Suprapubic skin (tissue), 4 donors: ENCODE measurements at places on chromosomes 12 and 14.

GRCh38 chr14:103699901-103700752 is 15.1 kb downstream of the XRCC3 start:
- DNase-seq = no peak

- DNase-seq = no peak
Observed at GRCh38 chr12:22271023-22271422, 63.5 kb downstream of the ST8SIA1 start.

- no peak for DNase-seq
Observed at GRCh38 chr14:50666772-50667683, 1.1 kb downstream of the SAV1 start.

GRCh38 chr12:106033161-106033675 is 105.5 kb downstream of the NUAK1 start:
- no peak for DNase-seq

GRCh38 chr12:104490186-104490585 is 33.4 kb downstream of the CHST11 start:
- DNase-seq = no peak

- no peak for DNase-seq
Observed at GRCh38 chr12:22029991-22030390, 16.0 kb upstream of the CMAS start.

- no peak for DNase-seq
Observed at GRCh38 chr14:59292921-59293534, 104.6 kb downstream of the DAAM1 start.

DNA sequence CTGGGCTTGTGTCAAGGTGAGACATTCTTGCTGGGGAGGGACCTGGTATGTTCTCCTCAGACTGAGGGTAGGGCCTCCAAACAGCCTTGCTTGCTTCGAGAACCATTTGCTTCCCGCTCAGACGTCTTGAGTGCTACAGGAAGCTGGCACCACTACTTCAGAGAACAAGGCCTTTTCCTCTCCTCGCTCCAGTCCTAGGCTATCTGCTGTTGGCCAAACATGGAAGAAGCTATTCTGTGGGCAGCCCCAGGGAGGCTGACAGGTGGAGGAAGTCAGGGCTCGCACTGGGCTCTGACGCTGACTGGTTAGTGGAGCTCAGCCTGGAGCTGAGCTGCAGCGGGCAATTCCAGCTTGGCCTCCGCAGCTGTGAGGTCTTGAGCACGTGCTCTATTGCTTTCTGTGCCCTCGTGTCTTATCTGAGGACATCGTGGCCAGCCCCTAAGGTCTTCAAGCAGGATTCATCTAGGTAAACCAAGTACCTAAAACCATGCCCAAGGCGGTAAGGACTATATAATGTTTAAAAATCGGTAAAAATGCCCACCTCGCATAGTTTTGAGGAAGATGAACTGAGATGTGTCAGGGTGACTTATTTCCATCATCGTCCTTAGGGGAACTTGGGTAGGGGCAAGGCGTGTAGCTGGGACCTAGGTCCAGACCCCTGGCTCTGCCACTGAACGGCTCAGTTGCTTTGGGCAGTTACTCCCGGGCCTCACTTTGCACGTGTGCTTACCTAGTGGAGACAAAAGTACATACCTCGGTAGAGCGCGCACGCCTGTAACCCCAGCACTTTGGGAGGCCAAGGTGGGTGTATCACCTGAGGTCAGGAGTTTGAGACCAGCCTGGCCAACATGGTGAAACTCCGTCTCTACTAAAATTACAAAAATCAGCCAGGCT is 4.3 kb downstream of the GAPDH start:
- DNase-seq = no peak

GRCh38 chr14:68295316-68295816 is 475.8 kb downstream of the RAD51B start:
- no peak for DNase-seq

DNA sequence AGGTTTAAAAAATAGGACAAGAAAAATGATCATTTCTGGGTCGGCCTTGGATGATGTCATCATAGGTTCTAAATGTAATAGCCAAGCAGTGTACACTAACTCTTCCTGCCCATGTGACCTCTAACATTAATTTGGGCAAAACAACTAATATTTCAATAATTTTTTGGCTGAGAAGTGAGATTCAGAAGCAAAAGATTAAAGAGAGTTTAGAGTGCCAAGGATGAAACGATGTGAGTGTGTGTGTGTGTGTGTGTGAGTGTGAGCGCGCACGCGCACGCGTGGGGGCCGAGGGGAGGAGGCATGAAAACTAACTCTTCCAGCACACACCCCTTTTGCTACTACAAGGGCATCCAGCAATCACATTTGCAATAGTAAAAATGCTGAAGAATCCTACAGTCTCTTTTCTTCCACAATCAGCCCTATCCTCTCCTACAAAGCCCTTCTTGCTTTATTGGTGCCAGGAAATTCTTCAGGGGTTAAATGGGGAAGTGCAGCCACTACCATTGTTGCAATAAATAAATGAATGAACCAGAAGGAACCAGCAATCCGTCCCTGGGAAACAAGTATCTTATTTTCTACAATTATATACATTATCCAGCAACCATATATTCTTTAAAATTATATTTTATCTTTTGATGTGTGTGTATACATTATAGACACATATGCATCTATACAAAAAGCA is 52.9 kb downstream of the PEBP1 start:
- DNase-seq = no peak

DNA sequence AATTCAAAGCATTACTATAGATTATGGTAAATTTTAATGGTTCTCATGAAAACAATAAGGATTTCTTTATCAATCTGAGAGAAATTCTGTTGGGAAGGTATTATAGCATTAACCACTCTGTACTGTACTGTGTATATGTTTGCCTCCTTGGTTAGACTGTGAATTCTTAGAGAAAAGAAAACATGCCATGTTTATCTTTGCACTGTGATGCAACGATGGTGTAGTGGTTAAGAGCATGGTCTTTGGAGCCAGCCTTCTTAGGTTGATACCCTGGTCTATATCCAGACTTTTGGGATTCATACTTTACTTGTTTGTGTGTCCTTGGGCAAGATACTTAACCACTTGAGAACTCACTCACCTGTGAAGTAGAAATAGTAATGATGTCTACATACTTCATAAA is 32.2 kb upstream of the NUBPL start:
- DNase-seq = no peak

DNA sequence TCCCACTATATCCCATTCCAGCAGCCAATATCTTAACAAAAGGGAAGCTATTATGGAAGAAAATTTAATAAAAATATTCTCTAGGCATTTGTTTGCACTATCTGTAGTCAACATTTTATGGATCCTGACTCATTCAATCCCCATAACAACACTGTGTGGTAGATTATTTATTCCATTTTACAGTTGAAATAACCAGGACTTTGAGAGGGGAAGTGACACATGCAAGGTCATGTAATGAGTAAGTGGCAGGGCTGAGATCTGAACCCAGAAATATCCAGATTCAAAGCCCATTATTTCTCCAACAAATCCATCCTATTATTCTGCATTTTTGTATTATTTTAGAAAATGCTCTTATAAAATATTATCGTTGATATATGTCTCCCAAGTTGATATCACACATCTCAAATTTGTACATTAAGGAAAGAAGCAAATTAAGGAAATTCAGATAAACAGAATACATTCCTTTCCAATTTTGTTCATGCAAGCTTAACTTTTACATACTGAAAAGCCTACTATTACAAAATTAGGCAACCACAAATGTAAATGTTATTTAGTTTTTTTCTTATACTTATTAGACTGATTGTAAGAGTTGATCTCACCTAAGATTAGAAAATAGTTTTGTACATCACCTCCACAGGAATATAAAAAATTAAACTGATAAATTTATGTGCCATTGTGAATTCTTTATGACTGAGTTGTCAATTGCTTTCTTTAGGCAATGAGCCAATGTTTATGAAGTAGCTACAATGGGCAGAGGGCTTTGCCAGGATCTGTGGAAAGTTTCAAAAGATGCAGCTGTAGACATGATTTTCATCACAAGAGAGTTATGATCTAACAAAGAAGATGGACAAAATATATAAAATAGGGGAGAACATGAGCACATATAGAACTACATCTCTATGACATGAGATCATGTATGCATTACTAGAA is 55.1 kb upstream of the E2F7 start:
- no peak for DNase-seq

DNA sequence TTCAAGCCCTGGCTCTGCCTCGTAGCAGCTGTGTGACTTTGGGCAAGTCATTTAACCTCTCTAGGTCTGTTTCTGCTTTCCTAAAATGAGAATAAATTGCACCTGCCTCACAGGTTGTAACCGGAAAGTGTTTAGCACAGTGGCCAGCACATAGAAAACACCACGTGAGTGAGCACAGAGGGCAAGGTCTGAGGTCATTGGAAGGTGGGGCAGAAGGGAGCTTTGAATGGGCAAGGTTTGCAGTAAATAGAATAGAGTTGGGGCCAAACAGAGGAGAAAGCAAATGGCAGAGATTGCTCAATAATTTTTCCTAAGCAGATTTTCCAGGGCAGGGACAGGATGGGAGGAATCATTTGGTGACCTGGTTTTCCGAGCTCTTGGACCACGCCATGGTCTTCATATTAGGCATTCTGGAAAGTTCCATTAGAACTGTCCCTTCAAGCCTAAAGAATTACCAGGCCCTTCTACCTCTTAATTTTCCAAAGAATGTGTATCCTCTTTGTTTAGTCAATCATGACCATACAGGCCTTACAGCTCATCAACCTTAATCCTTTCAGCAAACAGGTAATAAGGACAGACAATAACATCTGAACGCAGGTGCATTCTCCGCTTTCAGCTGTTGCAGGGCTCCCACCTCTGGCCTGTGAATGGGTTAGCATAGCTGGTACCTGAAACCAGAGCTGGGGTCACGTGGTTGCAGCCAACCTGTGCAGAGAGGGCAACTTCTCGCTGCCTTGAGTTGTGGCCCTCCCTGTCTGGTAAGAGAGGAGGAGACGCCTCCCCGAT is 53.8 kb downstream of the VWF start:
- no peak for DNase-seq

GRCh38 chr14:99157676-99158075 is 114.3 kb downstream of the BCL11B start:
- DNase-seq = peak; percentile 21

DNA sequence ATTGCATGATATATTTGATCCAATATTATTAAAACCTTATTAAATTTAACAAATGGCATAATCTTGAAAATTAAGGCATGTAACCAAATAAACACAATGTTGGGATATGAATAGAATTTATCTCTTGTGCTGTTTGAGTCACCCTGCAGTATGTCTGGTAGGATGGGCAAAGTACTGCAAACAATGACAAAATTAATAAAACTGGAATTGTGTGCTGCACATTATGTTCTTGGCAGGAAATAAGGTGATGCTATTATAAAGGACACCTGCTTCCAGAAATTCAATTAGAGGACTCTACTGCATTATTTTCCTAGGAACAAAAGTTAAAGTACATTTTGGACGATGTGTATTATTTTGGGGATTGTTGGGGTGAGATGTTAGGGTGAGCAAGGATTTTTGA is 132.7 kb downstream of the PPFIA2 start:
- no peak for DNase-seq

DNA sequence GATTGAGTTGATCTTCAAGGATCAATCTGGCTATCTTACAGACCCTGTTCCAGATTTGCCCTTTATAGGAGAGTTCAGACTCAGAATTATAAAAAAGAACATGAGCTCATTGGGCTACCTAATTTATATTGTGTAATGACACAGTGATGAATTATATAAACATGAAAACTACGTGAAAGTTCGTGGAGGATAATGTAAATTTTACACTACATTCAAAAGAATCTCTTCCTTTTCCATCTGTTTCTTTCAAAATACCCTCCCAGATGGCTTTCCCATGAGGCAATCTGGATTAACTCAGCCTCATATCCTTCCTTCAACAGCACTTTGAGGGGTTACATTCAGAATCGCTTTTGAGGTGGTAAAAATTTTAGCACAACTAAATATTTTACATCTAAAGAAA is 129.3 kb downstream of the HMGA2 start:
- DNase-seq = no peak

DNA sequence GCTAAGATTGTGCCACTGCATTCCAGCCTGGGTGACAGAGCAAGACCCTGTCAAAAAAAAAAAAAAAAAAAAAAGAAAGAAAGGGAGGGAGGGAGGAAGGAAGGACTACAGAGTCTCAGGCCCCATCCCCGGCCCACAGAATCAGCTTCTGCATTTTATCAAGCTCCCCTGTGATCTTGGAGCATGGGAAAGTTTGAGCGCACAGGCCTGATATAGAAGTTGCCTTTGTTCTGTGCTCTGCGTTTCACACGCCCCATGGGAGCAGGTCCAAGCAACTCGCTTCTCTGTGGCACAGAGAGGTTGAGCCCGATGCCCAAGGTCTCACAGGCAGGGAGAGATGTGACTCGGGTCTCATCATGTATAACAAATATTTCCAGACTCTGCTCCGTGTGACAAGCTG is 101.8 kb downstream of the PHETA1 start:
- DNase-seq = no peak

DNA sequence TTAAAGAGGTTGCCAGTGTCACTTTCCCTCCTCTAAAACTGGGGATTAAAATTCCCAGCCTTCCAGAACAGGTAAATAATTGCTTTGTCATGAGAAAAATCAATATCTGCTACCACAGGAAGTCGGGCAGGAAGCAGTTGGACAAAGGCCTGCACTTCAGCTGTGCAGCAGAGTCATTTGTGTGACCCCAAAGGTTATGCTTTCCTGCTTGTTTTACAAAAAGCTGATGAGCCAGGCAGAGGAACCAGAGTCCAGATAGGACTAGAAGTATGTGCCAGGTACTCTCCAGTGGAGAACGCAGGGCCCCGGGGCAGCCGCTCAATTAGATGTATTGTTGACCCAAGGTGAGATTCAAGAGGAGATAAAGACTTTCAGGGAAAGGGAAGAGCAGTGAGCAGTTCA is 117.1 kb upstream of the FRMD6 start:
- DNase-seq = no peak

DNA sequence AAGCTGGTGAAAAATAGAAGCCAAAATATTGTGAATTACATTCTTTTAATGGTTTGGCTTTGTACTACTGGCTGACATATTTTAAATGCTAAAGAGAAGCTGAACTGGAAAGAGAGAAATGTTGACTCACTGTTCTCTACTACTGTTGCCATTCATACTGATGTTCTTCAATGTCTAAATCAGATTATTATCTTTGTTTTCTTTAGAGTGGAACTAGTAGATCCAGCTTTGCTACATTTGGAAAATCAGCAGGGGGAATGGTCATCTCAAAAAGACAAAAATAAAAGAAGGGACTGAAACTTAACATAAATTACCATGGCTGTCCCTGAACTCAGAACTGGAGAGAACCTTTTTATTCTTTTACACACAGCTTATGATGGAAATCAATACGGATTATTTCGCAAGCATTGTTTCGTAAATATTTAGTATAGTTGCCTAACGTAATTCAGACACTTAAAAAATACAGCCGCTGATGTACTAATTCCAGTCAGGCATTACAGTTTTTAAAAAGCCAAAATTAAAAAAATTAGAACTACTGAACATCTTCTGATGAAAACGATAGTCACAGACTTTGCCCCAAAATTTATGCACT is 76.3 kb upstream of the OTX2 start:
- DNase-seq = no peak

GRCh38 chr12:108637222-108637971 is 3.7 kb upstream of the SELPLG start:
- peak; percentile 28 for DNase-seq

GRCh38 chr14:32627545-32628298 is 298.6 kb downstream of the AKAP6 start:
- no peak for DNase-seq

GRCh38 chr14:103101963-103102688 is 7.6 kb downstream of the EXOC3L4 start:
- DNase-seq = no peak
